T-cell (primary cell): ENCODE measurements at places on chromosomes 4 and X.

- peak; percentile 57 for DNase-seq
Measured at GRCh38 chrX:45806410-45807121, 605.9 kb upstream of the DIPK2B start.

GRCh38 chr4:184848510-184848909 lies 22.7 kb upstream of the ACSL1 start:
- DNase-seq: no peak

DNA sequence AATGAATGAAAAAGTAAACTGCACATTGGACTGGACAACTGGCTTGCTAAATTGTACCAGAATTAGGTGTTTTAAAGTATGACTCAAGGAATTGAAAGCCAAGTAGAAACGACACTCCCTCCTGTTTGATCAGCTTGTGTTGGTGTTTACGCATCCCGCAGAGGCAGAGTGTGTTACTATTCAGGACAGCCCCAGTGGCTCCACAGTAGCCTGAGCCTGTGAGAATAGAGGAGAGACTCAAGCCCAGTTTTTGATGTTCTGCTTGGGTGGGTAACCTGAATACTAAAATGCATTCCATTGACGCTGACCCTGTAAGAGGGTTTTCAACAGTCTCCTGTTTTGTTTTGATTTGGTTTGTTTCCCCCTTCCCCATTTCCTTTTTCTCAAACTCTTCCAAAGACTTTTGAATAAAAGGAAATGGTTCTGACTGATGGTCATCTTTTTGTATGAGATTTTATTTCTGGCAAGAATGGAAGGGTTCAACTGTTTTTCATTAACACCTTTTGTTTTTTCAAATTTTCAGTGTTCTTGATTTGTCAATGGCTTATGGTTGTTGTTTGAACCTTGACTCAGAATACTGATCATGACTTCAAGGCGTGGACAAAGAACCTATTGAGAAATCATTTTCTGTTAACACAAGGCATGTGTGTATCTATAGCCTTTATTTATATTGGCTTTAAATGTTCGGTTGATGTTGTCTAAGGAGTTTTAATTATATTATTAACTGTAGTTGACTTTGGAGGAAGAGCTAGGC lies 10.2 kb downstream of the ADGRL3 start:
- no peak for DNase-seq

DNA sequence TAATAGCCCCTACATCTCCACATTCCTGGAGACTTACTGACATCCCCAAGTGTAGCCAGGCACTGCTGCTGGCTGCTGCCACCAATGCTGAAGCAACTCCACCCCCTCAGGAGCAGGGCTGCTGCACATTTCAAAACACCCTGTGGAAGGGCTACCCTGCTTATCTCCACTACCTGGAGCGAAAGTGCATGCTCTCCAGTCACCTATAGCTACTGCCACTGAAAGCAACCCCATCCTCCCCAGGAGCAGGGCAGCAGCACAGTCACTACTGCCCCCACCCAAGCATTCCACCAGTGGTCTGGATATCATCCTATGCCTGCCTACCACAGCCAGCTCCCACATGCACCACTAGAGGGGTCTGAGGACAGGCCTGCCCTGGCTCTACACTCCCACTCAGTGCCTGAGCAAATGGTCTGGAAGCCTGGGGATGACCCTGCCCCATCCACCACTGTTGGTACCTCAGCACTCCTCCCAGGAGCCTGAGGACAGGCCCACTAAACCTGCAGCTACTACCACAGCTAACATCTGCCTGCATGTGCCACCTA lies 55.3 kb downstream of the MANBA start:
- no peak for DNase-seq

DNA sequence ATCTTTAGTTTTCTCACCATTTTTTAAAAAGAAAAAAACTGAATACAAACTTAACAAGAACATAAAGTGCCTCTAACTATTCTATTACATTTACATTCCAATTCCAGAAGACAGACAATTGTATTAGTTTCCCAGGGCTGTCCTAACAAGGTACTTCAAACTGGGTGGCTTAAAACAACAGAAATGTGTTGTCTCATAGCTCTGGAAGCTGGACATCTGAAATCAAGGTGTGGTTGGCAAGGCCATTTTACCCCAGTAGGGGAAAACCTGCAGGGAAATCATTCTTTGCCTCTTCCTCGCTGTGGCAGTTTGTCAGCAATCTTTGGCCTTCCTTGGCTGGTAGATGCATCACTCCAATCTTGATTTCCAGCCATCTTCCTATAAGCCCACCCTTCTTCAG lies 37.5 kb upstream of the TMEM33 start:
- no peak for DNase-seq

GRCh38 chrX:106752101-106752678 lies 25.7 kb downstream of the RNF128 start:
- peak; percentile 0 for DNase-seq

DNA sequence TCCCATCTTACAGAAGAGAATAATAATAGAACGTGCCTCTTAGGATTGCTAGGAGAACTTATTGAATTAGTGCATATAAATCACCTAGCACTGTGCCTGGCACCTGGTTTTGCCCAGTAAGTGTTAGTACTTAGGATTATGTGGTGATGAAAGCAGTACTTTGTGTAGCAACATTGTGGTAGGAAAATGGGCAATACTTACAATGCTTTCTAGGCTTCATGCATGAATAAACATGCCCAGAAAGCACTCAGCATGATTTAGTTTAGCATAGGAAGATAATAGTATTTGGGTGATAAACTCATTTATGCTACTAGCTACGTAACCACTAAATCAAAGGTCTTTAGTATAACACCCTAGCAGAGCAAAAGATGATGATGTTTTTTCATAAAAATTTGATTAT lies 105.6 kb downstream of the NEUROG2 start:
- no peak for DNase-seq

DNA sequence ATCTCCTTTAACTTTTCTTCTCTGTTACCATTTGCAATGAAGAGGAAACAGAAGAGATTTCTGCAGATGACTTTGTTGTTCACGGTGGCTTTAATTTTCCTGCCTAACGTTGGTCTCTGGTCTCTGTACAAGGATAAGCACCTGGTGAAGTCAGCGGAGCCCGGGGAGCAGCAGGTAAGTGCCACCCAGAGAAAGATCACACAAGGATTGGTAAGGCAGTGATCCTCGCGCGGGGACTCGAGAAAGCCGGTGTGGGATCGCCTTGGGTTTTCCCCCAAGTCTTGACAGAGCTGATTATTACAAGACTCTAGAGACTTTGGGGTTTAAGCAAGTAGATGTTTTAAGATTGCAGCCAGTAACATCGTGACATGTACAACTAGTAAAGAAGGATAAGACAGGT lies 1.3 kb downstream of the GALNTL6 start:
- no peak for DNase-seq

DNA sequence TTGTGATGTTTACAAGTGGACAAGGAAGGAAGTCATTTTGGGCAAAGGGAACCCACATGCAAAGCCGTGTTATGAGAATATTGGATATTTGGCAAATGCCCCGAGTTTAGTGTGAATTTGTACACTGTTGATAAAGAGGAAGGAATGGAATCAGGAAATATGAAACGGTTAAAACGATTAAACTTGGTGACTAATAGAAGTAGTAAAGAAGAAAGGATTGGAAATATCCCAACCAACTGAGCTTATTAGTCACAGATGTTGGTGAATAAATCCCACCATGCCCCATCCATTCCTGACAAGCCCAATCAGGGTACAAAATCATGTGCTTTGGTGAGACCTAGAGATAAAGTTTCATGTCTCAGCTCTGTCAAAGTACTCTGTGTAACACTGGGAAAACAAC lies 22.0 kb downstream of the ARHGAP24 start:
- no peak for DNase-seq

DNA sequence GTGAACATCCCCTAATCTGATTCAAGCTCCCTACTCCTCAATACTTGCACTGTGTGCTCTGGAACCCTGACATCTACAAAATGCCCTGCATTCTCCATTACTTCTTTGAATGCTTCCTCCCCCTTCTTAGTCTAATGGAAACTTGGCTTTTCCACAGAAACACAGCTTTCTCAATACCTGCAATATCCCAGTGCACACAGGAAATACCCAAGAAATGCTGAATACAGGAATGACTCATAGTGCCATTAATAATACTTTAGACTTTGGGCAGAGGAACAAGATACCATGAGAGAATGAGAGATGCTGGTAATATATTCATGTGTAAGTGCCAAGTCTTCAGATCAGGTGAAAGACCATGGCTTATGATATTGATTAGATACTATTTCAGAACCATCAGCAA lies 5.6 kb downstream of the QRFPR start:
- no peak for DNase-seq

DNA sequence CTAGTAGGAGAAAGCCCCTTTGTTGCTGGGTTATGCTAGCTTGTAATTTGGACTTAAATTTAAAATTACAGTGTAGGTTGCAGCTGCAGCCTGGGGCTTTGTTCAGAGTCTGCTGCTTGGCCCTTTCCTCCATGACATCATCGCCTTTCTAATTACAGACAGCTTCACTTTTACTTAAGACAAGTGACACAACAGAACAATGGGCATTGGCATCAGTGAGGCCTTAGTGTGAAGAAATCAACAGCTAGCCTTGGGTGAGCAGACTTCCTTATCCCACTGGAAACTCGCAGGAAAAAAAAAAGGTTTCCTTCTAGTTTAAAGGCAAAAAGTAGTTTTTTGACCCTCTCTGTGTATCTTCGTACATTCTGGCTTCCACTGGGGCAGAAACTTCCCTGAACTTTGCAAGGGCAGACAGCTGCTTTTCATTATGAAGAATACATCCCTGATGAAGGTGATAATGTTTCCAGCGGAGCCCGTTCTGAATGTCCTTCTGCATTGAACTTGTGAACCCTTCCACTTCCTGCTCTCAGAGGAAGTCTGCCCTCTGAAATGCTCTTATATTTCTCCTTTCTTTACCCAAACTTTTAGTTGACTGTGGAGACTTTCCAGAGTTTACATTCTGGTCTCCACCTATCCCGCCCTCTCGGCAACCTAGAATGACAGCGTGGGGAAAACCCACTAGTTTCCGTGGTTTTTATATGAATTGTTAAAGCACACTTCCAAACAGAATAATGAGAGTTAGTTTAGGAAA lies 123.2 kb upstream of the FAM9C start:
- no peak for DNase-seq

DNA sequence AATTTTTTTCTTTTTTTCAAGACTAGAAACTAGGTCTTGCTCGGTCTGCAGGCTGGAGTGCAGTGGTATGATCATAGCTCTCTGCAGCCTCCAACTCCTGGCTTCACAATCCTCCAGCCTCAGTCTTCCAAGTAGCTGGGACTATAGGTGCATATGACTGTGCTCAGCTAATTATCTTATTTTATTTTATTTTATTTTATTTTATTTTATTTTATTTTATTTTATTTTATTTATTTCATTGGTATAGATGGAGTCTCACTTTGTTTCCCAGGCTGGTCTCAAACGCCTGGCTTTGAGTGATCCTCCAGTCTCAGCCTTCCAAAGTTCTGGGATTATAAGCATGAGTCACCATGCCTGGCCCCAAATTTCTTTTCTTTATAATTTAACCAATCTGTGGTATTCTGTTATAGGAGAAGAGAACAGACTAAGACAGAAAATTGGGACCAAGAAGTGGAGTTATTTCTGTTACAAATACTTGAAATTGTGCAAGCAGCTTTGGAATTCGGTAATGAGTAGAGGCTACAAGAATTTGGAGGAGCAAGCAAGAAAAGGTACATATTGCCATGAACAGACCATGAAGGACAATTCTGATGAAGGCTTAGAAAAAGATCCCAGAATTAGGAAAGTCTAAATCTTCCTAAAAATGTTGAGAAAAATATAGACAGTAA lies 4.0 kb upstream of the PRDM5 start:
- no peak for DNase-seq

DNA sequence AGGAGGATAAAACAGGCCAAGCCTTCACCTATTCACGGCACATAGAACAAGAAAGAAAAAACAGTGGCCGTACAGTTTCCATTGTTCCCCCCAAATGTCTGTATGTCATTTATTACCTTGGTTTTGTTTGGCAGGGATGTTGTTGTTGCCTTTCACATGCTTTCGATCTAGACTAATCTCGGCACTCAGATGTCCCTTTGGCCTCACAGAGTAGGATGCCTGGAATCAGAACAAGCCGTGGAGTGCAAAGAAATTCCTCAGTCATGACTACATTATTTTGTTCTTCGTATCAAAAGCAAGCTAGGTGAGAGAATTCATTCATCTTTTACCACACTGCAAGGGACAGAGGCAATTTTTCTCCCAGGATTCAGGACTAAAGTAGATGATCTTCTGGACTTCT lies 106.9 kb downstream of the SMIM20 start:
- no peak for DNase-seq

DNA sequence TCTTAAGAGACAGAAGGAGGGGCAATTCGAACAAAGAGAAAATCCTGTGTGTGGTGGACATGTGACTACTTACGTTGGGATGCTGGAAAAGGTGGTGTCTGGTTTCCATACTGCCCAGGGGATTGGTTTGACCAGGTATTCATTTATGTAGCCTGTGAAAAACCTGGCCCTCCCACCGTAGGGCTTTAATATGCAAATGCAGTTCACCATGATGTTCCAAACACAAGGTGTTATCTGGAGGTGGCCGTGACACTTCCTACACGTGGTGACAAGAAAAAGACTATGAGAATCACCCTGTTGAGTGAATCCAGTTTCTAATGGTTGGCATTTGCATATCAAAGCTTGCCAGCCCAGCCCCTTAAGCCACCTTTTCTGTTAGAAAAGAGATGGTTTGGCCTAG lies 27.9 kb downstream of the UGT2B4 start:
- no peak for DNase-seq

- no peak for DNase-seq
Measured at GRCh38 chr4:125368146-125368545, 53.4 kb downstream of the FAT4 start.

- DNase-seq: peak; percentile 7
Measured at GRCh38 chrX:44344687-44345086, 1.2 kb upstream of the EFHC2 start.

- no peak for DNase-seq
Measured at GRCh38 chr4:148017801-148018200, 285.9 kb downstream of the ARHGAP10 start.

GRCh38 chr4:144646523-144647094 lies 653 bp downstream of the HHIP start:
- DNase-seq: no peak

- DNase-seq: no peak
Measured at GRCh38 chrX:154132366-154132765, 11.7 kb upstream of the OPN1LW start.

DNA sequence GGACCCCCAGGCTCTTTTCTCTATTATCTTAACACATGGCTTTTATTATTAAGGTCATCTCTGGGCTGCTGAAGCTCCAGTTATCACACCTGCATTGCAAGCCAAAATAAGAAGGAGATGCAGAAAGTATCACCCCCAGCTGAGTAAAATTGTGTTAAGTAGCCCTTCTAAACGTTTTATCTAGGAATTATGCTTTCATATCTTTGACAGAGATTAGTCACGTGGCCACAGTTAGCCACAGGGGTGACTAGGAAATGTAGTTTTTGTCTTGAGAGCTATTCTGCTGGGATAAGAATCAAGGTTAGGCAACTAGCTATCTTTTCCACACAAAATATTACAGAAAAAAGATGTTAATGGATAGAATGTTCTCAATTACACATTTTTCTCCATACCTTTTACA lies 102.1 kb downstream of the ANXA3 start:
- DNase-seq: no peak

DNA sequence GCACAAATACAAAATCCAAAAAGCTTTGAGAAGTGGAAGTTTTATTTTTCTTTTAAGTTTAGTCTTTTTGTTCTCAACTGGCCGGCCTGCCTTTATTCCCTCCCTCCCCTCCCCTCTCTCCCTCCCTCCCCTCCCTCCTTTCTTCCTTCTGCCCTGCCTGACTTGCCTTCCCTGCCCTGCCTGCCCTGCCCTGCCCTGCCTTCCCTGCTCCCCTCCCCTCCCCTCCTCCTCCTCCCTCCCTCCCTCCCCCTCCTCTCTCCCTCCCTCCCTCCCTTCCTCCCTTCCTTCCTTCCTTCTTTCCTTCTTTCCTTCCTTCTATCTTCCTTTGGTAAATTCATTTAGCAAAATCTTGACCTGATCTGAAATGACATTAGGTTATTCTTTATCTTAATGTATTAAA lies 69.8 kb upstream of the LIMCH1 start:
- no peak for DNase-seq
